Panc1 (cell line): ENCODE measurements at places on chromosomes 7 and 10.

DNA sequence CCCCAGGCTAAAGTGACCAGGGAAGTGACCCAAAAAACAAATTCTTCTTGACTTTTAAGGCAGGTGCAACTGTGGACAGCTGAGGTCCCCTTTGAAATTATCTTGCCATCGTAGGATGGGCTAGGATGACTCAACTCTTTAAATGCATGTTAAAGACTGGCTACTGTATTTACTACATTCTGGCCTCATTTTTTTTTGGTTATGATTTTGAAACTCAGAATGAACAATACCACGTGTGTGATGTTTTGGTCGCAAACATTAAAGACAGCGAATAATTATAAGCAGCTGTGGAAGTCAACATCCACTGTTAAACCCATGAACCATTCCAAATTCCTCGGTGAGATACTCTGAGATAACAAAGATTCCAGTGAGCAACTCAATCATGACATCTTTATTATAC lies 1.2 kb upstream of the SLC13A4 start:
- no peak for DNase-seq

DNA sequence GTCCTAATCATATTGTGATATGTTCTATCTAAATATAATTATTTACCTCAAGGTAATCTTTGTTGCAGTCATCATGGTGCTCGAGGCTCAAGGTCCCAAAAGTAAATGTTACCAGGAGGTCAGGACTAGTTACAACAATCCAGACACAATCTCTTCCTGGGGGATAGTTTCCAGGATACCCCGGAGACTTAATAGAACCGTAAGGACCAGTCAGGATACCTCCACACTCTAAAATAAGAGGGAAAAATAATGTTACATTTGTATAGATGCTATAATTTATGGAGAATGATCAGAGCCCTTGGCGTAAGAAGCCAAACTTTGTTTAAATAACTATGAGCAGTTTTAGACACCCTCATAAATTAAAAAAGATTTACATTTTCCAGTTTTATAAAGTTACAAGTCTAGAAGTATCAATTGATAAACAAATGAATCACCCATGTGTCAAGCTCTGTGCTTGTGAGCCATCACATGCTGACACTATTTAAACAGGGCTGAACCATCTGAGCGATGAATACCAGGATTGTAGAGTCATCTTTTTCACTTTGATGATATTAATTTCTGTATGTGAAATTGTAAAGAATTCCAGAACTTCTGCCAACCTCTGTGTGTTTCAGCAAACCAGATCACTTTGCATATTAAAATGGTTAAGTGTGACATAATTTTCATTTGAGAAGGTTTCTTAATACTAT lies 41.3 kb downstream of the CUBN start:
- DNase-seq, result peak; percentile 72

DNA sequence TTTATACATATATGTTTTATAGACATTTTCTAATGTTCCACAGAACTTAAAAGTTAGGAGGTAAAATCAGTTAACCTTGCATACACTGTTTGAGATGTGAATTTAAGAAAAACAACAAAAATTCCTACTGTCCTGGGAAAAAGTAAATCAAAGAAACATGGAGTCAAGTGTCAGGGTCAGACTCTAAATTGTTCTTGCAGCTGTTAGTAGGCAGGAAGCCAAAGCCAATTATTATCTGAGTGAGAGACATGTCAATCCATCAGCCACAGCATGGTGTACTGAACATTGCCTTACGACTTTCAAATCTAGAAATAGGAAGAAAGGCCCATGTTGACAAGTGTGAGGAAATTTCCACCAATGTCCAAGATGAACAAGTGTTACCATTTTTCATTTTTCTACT lies 461.2 kb upstream of the MBL2 start:
- no peak for DNase-seq

- no peak for DNase-seq
Observed at GRCh38 chr7:129993275-129993674, 40.5 kb upstream of the UBE2H start.

- DNase-seq, result no peak
Observed at GRCh38 chr7:135467207-135467711, 42.6 kb downstream of the CNOT4 start.

DNA sequence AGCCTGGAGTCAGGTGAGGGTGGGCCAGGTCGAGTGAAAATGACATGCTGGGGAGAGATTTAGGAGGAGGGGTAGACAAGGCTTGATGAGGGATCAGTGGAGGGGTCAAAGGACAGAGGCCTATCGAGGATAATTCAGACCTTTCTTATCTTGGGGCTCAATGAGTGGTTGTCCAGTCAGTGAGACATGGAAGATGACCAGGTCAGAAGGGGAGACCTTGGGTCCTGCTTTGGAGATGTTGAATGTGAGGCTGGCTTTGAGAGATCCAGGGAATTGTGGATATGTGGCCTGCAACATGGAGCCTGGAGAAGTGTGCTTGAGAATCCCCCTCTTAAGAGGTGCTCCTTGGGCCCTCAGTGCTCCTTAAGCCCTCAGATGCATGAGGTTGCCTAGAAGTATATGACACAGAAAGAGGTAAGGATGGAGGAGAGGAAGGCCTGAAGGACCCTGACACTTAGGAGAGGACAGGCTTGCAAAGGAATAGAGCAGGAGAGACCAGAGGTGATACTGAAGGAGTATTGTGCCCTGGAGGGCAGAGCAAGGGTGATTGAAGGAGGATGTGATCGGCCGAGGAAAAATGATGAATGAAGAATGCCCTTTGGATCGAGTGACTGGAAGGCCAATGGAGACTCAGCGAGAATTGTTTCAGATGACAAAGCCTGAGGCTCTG lies 129.8 kb upstream of the GPR26 start:
- no peak for DNase-seq

DNA sequence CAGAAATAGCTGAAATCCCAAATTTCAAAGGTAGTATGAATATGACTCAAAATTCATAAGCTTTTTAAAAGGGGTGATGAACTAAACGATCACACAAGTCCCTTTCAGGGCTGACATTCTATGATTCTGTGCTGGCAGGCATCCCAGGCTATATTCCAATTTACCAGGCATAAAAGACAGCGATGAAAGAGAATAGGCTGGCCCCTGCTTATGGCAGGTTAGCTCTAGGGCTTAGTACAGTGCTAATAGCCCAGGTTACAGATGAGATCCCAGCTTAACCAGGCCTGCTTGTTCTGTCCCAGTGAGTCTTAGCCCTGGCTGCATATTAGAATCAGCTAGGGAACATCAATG lies 56.4 kb downstream of the CDHR3 start:
- DNase-seq, result no peak

GRCh38 chr10:17428351-17429097 lies 25.9 kb downstream of the ST8SIA6 start:
- DNase-seq, result no peak

DNA sequence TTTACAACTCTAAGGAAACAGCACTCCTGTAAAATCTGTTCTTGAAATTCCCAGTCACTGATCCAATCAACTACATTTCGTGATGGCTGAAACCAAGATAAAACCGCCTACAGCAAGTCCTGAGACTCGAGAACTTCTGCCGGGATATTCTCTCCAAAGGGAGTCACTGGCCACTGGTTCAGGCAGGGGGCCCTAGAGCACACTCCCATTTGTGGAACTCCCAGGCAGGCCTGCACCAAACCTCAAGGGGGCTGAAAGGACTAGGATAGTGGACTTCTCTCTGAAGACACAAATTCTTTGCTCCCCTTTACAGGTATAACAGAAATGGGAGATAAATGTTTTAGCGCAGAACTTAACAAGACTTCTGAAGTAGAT lies 16.3 kb downstream of the CYTH3 start:
- no peak for DNase-seq

DNA sequence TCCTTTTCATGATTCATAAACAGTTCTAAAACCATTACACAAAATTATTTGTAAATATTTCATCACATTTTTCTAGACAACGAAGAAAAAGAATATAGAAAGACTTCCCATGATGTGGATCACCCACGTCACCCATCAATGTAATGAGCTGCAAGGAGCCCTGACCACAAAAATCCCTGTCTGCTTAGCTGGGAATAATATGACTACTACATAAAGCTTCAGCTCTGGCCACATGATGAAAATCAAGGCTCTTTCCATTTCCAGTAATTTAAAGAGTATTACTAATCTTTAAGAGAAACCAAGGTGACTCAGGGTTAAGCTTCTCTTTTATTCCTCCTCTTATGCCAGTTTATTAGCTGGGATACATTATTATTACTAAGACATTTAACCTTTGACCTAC lies 180.8 kb upstream of the CACNA2D1 start:
- no peak for DNase-seq

DNA sequence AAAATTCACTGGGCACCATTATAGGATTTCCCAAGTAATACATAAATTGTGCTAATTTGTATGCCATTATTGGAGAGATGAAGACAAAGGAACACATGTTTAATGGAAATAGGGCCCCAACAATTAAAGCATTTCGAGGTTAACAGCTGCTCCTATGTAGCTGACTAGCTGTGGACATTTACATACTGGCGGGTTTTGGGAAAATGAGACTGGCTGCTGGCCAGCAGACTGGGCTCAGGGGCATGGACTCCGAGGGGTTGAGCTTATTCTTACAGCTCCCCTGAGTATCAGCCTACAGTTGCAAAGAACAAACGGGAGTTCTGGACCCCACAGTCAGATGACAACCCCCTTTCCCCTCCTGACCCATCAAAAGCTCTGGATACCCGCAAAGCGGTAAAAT lies 91.9 kb upstream of the MYO3A start:
- no peak for DNase-seq

DNA sequence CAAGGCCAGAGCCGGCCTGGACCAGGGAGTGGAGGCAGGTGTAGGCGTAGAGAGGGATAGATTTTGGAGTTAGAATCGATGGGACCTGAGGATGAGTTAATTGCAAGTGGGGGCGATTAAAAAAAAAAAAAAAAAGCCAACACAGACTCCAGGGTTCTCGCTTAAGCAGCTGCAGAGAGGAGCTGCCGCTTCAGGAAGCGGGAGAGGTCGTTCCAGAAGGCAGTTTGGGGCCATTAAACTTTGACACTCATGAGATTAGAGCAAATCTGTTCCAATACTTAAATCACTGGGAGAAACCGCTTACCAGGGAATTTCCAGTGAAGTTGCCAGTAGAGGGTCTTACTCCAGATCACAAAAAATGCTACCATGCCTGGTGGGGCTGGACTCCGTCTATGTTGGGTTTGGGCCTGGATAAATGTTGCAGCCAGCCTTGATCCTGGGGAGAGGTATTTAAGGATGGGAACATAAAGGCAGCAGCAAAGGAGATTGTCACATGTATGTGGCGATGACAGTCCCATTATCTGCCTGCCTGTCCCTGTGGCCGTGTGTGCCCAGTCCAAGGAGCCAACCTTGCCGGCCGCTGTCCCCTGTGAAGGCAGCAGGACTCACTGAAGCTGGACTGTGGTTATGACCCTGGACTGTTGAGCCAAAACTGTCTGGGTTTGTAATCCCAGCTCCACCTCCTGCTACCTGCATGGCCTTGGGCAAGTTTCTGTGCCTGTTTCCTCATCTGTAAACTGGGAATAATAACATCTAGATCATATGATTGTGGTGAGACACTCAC lies 23.9 kb upstream of the GRID1 start:
- DNase-seq, result no peak

DNA sequence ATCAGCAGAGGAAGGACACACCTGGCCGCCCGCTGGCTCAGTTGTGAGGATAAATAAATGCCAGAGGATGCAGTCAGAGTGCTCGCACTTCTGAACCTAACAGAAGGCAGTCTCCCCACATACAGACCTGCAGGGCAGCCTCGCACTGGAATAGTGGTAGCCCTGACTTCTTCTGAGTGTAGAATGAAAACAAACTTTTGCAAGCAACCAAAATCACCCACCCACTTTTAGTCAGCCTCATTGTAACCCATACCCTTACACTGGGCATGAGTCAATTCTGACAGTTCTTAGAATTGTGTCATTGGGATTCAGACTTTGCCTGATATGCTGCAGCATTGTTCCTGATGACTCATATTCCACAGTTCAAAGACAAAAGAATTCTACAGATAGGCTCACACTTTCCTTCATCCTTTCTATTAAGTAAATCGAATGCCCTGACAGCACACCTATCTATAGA lies 167.0 kb upstream of the CDK1 start:
- DNase-seq, result peak; percentile 46

- no peak for DNase-seq
Observed at GRCh38 chr7:150379441-150380379, 580 bp downstream of the ZNF775 start.

- no peak for DNase-seq
Observed at GRCh38 chr10:17544465-17544864, 72.7 kb downstream of the HACD1 start.

GRCh38 chr10:1552881-1553670 lies 184.2 kb downstream of the ADARB2 start:
- no peak for DNase-seq

GRCh38 chr10:2197663-2198062 lies 460.3 kb upstream of the ADARB2 start:
- no peak for DNase-seq

DNA sequence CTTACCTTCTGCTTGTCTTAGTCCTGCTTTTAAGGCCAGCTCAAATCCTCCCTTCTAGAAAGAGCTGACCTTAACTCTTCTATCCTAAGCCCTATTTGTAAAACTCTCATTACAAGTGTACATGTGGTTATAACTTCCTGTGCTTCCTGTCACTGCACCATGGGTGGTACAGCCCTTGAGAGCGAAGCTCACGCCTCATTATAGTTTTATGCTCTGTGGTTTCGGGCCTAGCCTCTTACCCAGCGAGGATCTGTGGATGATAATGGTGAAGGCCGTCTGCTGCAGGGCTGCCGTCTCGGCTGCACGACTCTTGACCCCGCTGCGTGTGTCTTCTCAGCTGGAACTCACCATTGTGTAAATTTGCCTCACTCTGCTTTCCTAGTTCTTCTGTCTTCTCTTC lies 74.6 kb downstream of the CUL1 start:
- DNase-seq, result no peak

DNA sequence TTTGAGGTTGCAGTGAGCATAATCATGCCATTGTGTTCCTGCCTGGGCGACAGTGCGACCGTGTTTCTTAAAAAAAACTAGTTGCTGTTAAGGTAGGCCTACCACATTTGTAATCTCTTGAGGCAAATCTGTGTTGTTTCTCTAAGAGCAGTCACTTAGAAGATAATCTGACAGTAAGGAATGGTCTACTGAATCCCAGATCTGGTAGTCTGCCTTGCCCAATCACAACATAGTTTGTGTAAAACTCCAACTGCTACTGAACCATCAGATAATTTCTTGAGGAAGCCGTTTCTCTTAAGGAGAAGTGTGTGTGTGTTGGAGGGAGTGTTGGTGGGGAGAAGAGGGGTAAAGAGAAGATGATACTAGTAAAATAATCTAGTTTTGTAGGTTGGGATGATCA lies 5.0 kb downstream of the NRF1 start:
- no peak for DNase-seq

DNA sequence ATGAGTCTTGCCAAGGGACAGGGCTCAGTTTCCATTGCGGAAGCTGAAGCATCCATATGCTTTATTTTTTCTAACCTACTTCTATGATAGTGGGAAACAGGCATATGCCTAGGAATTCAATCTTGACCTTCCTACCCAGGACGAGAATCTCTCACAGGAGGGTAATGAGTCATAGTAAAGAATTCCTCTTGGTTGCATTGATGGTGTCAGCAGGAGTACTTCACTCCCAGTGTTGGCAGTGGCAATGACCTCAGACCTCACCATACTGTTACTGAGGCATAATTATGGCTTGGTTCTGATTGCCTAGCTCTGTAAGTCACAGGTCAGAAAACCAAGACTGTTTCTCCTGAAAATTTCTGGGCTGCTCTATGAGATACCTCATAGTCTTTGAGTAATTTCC lies 552.9 kb downstream of the ARL4A start:
- peak; percentile 59 for DNase-seq

GRCh38 chr10:74117738-74118137 lies 32.9 kb downstream of the AP3M1 start:
- DNase-seq, result no peak

- DNase-seq, result no peak
Observed at GRCh38 chr10:101646364-101646763, 48.6 kb downstream of the FBXW4 start.

GRCh38 chr7:42645906-42646305 lies 266.0 kb downstream of the C7orf25 start:
- DNase-seq, result no peak
